ENCODE measurements at places on chromosomes 12 and 14.
A peak's percentile ranks its signal among the peaks of the same experiment; 100 is the strongest.

GRCh38 chr12:109214131-109214530 is 95.0 kb downstream of the FOXN4 start:
- no peak for DNase-seq

DNA sequence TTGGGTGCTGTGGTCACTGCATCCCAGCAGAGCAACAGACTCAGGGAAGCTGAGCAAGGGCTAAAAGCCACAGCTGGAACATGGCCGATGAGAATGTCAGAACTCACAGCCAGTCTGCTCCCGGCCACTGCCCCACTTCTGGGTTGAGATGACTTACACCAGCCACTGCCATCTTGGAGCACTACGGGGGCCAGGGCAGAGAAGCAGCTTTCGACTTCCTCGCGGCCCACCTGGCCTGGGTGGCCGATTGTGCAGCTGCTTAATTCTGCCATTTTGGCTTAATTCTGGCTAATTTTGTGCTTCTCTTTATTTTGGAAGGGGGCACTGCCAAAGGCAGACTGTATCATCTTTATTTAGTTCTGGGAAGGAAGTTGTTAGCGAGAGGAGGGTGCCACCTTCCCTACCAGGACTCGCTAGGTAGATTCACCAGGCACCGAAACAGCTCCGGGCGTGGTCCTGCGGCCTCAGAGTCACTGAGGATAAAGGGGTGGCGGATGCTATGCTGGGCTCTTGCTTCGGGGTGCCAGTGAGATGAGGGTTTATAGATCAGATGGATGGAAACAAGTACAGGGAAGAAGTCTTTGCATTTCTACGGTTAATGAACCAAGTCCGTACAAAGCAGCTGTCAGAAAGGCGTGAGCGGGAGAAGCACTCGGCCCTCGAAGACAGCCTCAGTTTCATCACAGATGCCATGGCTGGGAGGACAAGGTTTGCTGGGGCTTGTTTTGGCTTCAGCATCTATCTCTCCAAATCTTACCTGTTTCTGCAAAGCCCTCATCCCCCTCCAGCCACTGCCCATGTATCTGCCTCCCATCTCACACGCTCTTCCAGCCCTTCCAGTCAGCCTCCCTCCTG is 147.8 kb downstream of the PIWIL1 start:
- no peak for DNase-seq

DNA sequence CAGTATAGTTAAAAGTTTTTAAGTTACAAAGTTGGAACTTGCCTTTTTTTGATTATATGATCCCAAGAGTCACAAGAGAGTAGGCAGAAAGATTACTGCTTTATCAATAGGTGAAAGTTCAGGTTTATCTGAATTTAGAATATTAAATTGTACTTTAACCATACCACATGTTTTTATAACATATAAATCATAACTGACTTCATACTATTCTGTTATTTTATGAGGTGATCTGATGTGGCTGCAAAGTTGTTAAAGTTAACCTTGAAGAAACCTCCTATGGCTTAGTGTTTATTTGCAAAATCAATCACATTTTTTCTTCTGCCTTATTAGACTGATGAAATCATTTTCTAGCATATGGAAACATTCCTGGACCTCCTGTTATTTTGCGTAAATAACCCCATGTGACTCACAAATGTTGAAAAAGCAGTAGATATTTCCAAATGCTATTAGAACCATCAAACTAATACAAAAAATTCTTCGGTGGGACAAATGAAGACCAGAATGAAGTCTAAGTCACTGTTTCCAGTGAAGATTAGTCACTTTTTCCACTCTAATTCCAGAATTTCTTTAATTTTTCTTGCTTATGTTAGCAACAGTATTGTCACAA is 132.1 kb downstream of the RAD51B start:
- DNase-seq = no peak

GRCh38 chr14:81561084-81561775 is 27.6 kb upstream of the SEL1L start:
- DNase-seq = no peak

DNA sequence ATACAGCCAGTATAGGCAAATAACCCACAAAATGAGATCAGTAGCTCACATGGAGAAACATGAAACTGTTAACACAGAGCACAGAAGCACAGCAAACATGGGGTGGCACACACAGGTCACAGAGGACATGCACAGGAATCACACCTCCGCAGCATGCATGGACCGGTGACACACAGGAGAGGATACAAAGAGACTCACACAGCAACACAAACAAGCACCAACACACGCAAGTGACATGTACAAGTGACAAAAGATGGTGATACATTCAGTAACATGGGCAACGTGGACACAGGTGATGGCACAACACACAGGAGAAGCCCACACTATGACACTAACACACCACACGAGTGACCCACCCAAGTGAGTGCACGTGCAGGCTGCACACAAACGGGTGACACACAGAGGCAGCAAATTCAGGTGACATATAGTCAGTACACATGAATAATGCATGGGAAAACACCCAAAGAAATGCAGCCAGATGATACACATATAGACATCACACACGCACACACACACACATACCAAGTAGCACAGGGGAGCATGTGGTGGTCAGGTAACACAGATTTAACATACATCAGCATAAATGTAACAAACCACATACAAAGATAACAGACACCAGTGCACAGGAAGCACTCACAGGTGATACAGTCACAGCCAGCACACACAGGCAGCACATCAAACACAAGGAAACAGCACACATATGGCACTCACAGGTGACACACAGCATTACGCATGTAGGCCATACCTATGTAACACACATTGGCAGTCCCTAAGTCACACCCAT is 216.0 kb upstream of the SFSWAP start:
- DNase-seq = no peak

DNA sequence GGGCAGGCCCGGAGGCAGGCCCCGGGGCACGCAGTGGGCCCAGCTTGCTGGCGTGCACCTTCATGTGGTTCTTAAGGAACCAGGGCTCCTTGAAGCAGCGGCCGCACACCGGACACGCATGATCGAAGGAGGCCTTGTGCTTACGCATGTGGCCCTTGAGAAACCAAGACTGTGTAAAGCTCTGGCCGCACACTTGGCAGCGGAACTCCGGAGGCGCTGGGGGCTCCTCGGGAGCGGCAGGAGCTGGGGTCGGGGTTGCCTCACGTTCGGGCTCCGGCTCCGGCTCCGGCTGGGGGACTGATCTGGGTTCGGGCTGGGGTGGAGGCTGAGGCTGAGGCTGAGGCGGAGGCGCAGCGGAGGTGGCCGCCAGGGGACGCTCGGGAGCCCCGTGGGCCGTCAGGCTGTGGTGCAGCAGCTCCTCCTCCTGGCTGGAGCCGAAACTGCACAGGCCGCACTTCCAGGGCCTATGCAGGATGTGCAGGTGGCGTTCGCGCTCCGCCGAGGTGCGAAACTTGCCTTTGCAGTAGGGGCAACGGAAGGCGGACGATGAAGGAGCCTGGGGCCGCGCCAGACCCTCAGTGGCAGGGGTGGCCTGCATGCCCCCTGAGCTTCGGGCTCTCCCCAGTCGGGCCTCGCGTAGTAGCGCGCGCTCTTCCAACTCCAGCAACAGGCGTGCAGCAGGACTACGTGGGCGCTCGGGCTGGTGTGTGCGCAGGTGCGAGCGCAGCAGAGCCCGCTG is 6.0 kb downstream of the ZNF219 start:
- DNase-seq = no peak

GRCh38 chr12:27981874-27982273 is 9.3 kb upstream of the PTHLH start:
- DNase-seq = no peak

DNA sequence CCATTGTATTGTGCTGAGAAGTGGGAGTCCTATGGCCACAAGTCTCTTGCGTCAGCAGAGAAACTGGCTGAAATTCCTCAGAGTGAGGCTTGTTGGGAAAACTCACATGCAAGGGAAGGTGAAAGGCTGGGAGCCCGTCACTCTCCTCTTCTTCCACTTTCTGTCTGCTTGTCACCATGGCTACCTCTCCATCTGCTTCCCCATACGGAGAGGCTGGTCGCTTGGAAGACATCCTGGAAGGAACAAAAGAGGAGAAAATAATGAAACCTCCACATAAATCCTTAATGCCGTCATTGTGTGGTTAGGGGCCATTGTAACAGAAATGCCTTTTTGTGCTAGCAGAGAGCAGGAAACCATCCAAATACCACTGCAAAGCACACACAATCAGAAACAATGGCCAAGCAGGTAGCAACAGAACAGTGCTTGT is 53.7 kb downstream of the SOX5 start:
- DNase-seq = peak; percentile 61

- DNase-seq = no peak
Measured at GRCh38 chr12:90355711-90356355, 599.1 kb downstream of the CCER1 start.

DNA sequence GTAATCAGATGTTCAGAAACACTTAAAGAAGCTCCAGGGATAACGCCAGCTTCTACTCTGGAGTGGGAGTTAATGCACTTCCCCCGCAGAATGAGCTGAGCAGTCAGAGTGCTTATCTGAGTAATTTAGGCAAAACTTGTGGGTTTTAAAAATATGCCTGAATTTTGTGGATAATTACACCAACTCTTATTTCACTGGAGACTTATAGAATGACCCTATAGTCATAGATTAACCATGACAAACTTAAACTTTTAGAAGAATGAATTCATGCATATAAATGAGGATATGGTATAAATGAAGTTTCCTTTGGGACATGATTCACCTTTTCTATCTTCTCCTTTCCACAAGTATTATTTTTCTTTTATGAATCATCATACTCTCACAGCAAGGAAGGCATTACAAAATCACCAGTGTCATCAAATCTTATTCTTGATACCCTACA is 241.1 kb upstream of the FBXO33 start:
- DNase-seq = no peak

DNA sequence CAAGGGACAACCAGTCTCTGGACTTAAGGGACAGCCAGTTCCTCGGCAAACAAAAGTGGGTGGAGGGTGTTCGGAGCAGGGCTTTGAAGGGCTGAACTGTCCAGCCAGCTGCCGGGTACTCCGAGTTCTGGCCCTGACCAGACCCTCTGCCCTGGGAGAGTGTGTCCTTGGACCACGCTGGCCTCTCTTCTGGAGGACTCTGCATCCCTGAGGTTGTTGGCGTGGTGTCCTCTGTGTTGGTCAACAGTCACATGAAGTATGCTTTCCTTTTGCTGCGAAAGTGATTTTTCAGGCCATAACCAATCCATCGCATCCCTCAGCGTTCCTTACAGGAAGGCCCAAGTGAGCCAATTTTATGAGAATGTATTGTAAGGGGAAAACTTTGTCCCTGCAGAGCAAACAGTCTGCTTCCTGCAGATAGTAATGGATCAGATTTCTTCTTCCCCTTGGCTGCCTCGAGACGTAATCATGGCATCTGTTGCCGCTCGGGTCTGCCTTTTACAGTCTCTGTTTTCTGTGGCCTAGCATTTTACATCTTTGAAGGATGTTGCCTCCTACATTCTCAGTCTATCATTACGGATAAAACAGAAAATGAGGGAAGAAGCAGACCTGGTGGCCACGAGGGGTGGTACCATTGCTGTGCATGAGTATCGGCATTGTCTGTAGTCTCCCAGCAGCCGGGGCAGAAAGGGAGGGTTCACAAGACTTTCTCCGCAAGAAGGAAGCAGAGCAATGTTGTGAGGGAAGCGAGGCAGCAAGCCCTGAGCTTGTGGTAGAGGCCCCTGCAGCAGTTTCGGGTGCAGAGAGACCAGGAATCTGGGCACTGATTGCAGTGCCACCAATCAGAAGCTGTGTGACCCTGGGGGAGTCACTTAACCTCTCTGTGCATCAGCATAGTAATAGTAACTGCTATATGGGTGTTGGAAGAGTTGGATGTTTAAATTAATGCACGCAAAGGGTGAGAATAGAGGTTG is 47.4 kb downstream of the SMIM41 start:
- no peak for DNase-seq

DNA sequence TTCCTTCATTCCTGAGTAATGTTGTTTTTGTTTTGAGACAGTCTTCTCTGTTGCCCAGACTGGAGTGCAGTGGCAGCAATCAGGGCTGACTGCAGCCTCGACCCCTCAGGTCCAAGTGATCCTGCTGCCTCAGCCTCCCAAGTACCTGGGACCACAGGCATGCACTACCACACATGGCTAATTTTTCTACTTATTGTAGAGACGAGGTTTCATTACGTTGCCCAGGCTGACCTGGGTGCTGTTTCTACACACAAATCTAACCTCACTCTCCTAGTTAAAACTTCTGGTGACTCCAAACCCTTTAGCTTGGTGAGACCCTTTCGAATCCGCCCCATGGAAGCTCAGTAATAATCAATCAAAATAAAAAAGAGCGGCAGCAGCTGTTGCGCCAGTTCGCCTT is 1.3 kb downstream of the TMEM116 start:
- no peak for DNase-seq

GRCh38 chr12:5996459-5996858 is 51.4 kb upstream of the ANO2 start:
- DNase-seq = no peak

DNA sequence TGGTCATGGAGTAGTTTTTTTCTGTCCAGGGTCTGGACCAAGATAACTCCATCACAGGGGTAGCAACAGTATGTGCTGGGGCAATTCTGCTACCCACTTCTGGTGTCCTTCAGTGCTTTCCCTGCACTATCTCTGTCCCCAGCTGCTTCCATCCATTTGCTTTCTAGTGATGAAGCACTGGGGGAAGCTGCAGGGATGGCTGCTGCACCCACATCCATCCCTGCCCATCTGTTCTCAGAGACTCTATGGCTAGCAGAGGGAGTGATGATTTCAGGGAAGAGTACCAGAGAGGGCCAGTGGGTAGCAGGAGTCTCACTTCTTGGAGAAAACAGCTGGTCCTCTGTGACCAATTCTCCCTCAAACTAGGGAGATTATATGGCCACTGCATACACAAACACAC is 44.1 kb downstream of the ETV6 start:
- DNase-seq = no peak

DNA sequence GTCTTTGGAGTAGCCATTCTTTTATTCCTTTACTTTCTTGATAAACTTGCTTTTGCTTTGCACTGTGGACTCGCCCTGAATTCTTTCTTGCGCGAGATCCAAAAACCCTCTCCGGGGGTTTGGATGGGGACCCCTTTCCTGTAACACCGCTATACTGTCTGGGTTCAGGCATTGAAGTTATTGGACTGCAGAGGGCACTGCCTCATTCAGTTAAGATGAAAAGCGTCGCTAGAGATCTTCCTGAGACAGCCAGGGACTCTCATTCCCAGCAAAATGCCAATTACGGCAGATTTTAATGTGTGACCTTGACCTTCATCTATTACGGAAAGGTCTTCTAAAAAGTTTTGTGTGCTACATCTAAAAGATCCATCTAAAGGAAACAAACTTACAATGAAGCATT is 17.3 kb upstream of the RIMKLB start:
- no peak for DNase-seq

- no peak for DNase-seq
Measured at GRCh38 chr12:26203167-26203780, 7.9 kb downstream of the SSPN start.

DNA sequence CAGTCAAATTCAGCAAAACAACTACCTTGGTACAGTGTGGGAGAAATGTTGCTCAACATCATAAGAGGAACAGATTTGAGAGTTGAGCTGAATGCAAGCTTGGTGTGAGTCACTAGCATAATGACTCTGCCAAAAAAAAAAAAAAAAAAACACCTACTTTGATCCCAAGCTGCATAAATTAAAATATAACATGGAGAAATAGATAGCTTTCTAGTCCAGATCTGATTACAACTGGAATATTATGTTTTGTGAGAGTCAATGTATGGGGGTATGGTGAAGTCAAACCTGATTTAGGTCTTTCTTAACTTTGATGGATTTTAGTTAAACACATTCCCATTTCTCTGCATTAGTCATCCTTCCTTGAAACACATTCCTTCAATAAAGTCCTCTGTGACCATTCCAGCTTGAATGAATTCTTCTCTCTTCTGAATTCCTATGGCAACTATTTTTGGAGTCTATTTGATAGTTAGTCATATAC is 188.1 kb downstream of the SLC5A8 start:
- DNase-seq = peak; percentile 57

- no peak for DNase-seq
Measured at GRCh38 chr12:116461060-116461459, 98.1 kb upstream of the MAP1LC3B2 start.
